ENCODE measurements at places on chromosomes 6 and 20.

GRCh38 chr6:161181121-161181520, 92.7 kb downstream of the AGPAT4 start:
- DNase-seq = no peak

DNA sequence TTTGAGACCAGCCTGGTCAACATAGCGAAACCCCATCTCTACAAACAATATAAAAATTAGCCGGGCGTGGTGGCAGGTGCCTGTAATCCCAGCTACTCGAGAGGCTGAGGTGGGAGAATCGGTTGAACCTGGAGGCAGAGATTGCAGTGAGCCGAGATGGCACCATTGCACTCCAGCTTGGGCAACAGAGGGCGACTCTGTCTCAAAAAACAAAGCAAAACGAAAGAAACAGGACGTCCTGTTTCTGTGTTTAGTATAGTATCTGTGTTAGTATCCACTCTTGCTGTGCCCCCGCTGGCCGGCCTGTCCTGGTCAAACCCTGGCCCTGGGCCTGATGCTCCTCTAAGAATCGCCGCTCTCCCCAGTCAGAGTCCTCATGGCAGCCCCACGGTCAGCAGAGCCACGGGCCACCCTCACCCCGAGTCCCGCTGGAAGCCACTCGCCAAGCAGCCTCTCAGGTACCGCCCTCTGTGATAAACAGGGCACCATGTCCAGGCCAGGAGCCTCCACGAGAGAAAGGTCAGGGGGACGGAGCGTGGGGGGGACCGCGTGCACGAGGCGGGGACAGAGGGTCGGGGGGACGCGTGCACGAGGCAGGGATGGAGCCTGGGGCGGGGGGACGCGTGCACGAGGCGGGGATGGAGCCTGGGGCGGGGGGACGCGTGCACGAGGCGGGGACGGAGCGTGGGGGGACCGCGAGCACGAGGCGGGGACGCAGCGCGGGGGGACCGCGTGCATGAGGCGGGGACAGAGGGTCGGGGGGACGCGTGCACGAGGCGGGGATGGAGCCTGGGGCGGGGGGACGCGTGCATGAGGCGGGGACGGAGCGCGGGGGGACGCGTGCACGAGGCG, 384.5 kb downstream of the SMOC2 start:
- no peak for DNase-seq

DNA sequence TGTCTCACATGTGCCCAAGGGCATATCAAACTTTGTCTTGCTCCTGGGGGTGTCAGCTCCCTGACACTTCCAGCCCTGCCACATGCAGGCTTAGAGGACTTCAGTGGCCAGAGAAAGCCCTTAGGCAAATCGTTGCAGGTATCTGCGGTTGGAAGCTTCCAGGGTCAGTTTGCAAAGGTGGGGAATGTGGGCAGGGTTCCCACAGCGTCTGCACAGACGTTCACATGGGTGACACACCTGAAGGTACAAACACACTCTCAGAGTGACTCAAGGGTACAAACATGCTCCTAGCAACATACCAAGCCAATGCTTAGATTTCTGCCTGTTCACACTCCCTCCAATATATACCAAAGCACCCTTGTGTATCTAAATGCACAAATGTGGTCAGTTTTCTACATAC, 30.0 kb downstream of the VSTM2L start:
- DNase-seq = no peak

DNA sequence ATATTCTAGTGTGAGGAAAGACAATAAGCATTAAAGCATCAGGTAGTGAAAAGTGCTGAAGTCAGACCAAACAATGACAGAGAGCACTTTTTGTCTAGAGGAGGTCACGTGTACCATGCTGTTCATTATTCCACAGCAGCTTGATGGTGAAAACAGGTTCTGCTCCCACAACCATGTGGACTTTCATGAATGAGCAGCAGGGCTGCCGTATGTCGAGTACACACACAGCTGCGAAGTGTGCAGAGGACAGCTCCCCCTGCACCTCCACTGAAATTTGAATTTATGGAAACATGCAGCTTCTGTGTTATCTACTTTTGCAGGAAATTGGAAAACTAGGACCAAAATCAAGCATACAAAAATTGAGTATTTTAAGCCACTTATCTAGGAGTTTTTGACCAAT, 85.3 kb downstream of the MAP7 start:
- no peak for DNase-seq

DNA sequence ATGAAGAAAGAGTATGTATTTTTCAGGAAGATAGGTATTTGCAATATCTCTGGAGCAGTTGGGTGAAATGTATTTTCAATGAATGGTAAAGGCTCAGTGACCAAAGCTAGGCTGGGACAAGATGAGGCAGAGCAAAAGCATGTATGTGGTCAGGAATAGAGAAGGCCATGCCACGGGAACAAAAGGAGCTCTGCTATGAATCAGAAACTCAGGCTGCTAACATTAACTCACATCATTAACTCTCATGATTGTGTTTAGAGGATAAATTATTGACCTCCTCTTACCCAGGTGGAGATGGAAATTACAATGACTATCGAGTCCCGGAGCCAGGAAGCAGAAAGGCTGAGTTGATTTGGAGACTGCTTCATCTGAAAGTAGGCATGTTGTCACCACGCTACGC, 220.2 kb downstream of the FUT9 start:
- DNase-seq = no peak

Measured in NCI-H2081 treated with DMSO at 0.1 percent for 48 hours (cell line).